Substantia nigra (tissue), 51 donors: ENCODE measurements at places on chromosomes 6 and 20.

- no peak for DNase-seq
These were observed 4.3 kb downstream of the MEI4 start for GRCh38 chr6:77656999-77657764.

DNA sequence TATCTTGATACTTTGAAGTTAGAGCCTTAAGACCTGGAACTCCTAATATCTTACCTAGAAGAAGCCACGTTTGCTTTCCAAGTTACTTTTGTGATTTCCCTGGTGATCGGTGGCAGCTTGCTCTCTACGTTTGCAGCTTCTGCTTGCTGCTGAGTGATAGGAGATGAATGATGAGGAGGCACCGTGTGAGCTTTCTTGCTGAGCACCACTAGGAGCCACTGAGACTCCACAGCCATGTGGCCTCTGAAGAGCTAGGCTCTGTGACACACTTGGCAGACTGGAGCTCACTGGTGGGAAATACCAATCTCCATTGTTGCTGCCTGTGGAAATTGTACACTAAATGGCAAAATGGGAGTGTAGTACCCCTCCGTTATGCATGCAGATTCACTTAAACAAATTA is 161.8 kb downstream of the IBTK start:
- DNase-seq: no peak

GRCh38 chr6:142702501-142703460 is 242.2 kb downstream of the HIVEP2 start:
- peak; percentile 13 for DNase-seq

DNA sequence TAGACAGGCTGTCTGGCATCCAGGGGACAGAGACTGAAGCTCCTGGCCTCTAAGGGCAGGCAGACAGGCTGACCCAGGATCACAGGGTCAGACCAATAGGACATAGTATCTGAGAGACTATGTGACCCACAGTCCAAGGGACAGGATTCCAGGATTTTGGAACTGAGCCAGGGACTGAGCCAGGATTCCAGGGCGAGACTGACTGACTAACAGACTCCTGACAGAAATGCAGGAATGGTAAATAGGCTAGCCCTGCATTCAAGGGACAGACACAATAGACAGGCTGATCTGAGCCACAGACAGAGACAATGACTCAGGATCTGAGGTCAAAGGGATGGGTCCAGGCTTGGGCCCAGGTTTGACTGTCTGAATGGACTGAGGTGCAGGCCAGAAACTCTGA is 19.8 kb downstream of the XKR7 start:
- no peak for DNase-seq

DNA sequence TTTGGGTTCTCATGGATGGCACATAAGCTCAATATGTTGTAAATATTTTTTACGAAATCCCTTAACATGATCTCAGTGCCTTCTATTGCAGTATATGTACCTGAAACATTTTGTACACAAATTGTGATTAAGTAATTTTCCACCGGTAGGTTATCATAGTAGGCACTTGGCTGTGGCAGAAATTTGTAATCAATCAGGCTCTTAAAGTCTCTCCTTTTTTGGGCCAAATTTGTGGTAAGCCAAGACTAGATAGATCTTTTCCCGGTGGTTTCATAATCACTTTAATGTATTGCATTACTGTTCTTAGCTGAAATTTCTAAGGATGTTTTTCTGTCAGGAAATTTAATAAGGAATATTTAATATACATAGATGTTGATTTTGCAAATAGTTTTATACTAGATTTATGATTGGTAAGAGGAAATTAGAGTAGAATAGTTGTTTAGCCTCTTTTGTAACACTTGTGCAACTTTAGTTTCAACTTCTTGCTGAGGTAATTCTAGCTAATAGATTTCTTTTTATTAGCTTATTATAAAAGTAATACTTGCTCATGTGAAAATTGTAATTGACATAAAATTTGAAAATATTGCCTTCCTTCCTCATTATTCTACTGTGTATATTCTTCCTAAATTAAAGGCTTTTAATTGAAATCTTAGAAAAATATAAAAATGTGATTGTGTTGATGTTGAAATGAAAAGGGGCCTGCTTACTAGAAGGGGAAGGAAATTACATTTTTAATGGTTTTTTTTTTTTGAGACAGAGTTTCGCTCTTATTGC is 3.2 kb downstream of the PCMT1 start:
- no peak for DNase-seq

DNA sequence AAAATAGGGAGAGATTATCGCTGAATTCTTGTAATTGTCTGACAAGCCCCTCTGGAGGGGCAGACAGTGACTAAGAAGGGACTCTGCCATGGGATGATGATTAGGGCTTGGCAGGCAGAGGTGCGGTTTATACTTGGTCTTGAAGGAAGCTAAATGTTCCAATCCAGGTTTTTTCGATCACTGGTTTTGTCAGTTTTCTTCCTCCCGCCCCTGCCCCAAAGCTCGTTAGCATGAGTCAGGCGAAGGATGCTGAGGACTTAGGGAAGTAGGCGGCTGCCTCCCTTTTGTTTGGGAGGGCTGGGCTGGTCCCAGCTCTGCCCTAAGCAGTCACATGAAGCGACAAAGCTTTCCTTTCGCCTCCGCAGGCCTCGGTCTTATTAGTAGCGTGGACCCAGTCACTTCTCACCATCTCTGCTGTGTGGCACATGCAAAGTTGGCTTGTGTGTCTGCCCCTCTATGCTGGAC is 314.2 kb downstream of the CDC5L start:
- DNase-seq: no peak

GRCh38 chr6:137271245-137272183 is 52.3 kb upstream of the IFNGR1 start:
- DNase-seq: no peak

DNA sequence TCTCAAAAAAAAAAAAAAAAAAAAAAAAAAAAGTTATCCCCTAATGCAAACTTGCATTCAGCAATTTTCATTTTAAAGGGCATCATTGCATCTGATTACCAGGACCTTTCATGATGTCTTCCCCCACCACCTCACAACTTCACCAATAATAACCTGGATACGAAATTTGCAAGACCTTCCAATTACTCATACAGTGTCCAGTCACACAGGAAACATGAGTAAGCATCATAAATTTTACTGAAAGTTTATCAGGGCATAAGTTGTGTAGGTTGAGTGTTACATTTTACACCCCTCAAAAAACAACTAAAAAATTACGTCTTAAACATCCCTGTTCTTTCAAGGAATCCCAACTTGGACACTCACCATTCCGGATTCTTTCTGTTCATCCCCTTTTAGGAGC is 79.1 kb upstream of the ANKEF1 start:
- DNase-seq: no peak

DNA sequence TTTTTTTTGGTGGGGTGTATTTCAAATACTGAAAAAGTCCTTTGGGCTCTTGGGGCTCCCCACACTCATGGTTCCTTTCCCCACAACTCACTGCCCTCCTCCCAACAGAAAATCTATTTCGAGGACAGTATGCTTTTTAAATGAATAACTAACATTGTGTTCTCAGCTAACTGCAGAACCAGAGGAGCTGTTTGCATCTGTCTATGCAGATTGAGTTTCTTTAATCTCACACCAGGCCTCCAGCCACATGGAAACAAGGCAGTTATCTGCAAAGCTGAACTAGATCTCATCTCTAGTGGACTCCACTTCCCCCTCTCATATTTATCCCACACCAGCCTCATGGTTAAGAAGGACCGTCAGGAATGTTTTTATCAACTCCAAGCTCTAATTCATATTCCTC is 955.1 kb downstream of the KIF16B start:
- DNase-seq: no peak

- no peak for DNase-seq
These were observed 8.6 kb upstream of the BTNL2 start for GRCh38 chr6:32415521-32416019.

- no peak for DNase-seq
These were observed 156.2 kb downstream of the BTBD9 start for GRCh38 chr6:38483526-38483925.

GRCh38 chr6:130111031-130111430 is 92.7 kb downstream of the L3MBTL3 start:
- no peak for DNase-seq

- no peak for DNase-seq
These were observed 111.1 kb downstream of the BTBD3 start for GRCh38 chr20:12028771-12029170.

DNA sequence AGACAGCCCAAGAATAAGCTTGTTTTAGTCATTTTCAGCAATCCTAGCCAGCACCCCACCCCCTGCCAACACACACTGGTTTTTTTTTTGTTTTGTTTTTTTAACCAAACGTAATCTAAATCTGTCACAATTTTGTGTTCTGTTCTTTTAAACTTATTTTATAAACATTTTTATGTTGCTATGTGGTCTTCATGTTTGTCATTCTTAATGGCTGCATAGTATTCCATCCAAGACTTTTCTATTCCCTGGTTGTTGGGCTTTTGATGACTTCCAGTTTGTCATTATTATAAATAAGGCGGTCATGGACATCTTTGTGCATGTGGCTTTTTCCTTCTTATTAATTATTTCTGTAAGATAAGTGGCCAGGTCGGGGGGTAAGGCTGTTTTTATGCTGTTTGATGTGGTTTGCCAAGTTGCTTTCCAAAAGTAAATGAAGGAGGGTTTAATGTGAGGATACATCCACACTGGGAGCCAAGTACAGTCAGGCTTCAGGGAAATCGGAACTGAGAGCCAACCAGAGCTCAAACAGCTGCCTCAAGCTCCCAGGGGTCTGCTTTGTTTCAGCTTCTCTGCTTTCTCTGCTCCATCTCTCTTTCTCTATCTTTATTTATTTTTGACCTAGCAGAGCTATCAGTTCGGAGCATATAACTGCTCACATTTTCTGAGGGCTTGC is 125.8 kb downstream of the VEGFA start:
- DNase-seq: no peak

DNA sequence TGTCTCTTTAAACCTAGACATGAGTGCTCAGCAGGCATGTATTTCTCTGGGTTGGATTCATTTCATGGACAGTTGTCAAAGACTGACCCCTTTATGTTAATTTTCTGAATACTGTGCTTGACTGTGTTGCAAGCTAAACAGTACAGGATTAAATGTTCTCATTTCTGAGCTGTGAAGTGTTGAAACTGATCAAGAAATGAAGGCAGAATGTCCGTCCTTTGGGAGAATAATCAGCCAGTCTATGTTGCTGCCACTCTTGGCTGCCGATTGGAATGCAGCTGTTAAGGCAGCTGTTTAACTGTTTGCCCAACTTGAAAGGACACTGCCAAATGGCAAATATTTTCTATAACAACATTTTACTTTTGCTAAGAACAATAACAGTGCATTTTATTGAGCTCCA is 87.3 kb downstream of the CEP57L1 start:
- no peak for DNase-seq

DNA sequence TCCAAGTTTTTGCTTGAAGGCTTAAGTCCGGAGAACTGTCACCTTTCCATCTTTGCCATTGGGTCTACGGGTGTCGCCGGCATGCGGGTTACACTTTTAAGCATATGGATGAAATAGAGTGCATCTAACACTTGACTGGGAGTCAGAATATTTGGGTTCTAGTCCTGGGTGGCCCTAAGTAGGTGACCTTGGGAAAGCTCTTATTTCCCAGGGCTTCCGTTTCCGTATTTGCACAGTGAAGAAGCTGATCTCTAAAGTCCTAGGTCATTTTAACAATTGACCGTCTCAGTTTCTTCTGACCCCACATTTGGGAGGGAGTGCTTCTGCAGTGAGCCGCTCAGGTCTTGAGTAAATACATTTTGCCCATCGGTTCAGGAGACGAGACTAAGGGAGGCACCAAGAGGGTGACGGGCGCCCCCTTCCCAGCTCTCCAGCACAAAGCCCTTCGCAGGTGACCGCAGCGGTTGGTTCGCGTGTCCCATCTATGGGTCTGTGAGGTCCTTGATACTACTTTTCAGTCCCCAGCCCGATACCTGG is 651 bp upstream of the BLTP3A start:
- peak; percentile 54 for DNase-seq

GRCh38 chr20:61957961-61958715 is 107.5 kb downstream of the TAF4 start:
- DNase-seq: no peak
